Heart left ventricle (tissue), 16 donors: ENCODE measurements at places on chromosomes 4 and X. TPM values are rescaled to one million over a fixed set of nuclear protein-coding genes. Genes with fewer than 3 reads are reported as not detected.

DNA sequence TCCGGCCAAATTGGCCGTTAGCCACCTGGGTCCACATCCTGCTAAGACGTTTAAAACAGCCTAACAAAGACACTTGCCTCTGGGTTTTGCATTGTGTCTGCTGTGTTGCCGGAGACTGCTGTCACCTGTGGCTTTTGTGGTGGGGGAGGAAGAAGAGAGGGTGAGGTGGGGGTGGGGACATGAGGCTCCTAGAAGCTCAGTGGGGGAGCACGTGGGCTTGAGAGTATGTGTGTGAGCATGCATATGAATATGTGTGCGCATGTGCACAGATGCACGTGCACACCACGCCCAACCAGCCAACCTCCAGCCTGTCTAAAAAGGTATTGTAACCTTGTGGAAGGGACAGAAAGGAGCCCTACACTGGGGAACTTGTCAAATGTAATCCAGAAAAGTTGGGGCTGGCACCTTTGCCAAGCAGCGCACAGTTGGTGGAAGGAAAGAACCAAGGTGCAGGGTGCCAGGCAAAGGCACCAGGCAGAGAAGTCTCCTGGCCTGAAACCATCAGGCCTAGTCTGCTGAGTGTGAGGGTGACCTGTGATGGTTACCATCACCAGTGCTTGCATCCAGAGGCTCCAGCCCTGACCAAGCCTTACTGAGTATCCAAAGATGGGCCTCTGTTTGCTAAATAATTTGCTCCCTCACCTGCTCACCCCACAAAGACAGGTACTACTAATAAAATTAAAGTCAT, 10.1 kb upstream of the SASH3 start:
- no peak overlapping the region for H3K27ac ChIP-seq
- H3K36me3 ChIP-seq: no peaks in the 10 kb centered on the region
- no peak for DNase-seq
- no peak overlapping the region for H3K4me3 ChIP-seq

DNA sequence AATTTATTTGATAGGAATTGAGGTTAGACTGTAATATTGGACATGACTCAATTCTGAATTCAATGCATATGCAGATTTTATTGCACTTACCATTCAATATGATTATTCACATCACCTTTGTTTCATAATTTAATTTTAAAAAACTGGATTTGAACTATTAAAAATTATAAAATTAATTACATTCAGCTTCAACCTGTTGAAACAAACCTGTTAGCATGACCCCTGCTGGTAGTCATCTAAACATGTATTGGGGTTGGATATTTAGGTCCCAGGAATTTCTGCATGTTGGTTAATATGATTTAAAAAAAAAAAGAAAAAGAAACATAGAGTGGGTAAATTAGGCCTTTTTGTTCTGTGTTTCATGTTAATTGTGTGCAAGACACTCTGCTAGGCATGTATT, 85.9 kb downstream of the ARSJ start:
- no peaks in the 10 kb centered on the region for H3K27me3 ChIP-seq
- H3K4me3 ChIP-seq: no peak overlapping the region
- H3K4me1 ChIP-seq: no peaks in the 10 kb centered on the region
- DNase-seq: no peak

DNA sequence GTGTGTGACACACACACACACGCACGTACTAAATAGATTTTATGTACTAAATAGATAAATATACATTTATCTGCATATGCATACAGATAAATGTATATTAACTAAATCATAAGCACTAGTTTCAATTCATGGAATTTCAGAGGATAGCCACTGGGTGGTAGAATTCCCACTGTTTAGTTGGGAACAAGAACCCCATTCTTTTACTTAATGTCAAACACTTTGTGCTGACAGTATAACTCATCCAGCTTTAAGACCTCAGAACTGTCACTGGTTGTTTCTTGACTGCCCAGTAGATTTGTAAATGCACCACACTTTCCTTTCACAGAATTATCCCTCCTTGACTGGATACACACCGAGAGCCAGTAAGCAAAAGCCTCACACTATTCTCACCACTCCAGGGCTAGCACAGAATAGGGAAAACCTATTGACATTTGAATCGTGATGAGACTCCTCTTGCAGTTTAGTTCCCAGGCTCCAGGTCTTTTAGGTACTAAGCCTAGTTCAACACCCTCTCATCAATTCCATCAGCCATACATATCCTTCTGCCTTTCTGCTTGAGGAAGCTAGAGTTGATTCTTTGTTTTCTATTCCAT, 32.4 kb downstream of the PPARGC1A start:
- no peaks in the 10 kb centered on the region for H3K36me3 ChIP-seq
- no peaks in the 10 kb centered on the region for H3K27me3 ChIP-seq
- H3K4me3 ChIP-seq: no peak overlapping the region
- H3K27ac ChIP-seq: peak overlapping the region; percentile 80
- peaks cover 36% of the 10 kb centered on the region for H3K4me1 ChIP-seq

GRCh38 chr4:26380740-26381139, 59.9 kb downstream of the RBPJ start:
- H3K27ac ChIP-seq: no peak overlapping the region
- peaks cover 22% of the 10 kb centered on the region for H3K4me1 ChIP-seq
- no peaks in the 10 kb centered on the region for H3K36me3 ChIP-seq
- no peaks in the 10 kb centered on the region for H3K27me3 ChIP-seq

DNA sequence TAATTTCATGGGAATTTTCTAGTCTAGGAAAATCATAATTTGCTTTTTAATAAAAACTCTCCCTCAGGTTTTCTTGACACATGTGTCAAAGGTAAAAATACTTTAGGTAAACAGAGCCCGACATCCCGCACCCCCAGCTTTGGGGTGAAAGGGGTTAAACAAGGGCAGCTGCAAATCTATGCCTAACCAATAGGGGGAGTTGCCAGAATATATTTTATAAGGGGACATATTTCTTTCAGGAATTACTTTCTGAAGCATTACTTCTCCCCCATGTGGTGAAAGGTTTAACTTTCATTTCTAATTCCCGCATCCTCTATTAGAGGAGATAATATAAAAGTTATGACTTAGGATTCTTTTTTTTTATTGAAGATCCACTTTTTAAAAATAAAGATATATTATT, 53.9 kb upstream of the HEPH start:
- H3K4me3 ChIP-seq: no peak overlapping the region
- no peak for DNase-seq
- H3K27me3 ChIP-seq: peaks cover 35% of the 10 kb centered on the region
- no peaks in the 10 kb centered on the region for H3K4me1 ChIP-seq
- H3K27ac ChIP-seq: no peak overlapping the region

- H3K36me3 ChIP-seq: peaks cover 32% of the 10 kb centered on the region
- H3K27ac ChIP-seq: no peak overlapping the region
- no peaks in the 10 kb centered on the region for H3K27me3 ChIP-seq
- no peaks in the 10 kb centered on the region for H3K4me1 ChIP-seq
Measured at GRCh38 chr4:15501941-15502340, 32.3 kb downstream of the CC2D2A start.

- no peaks in the 10 kb centered on the region for H3K27me3 ChIP-seq
- no peaks in the 10 kb centered on the region for H3K4me1 ChIP-seq
- no peak overlapping the region for H3K4me3 ChIP-seq
- H3K36me3 ChIP-seq: no peaks in the 10 kb centered on the region
Measured at GRCh38 chrX:13536551-13536950, 32.9 kb upstream of the EGFL6 start.

DNA sequence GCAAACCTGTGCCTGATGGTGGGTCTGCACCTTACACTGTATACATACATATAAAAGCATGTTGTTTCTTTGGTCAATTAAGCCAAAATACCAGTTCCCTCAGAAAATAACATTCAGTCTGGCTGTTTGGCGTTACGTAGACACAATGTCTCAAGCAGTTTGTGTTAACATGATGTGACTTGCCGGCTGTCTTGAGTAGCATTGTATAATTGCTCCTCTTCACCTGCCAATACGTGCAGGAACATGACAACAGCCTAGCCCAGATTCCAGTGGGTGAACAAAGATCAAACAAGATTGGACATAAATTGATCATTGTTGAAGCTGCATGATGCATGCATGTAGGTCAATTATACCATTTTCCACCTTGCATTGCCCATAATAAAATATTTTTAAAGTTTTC, 102.3 kb downstream of the F11 start:
- no peak overlapping the region for H3K4me3 ChIP-seq
- no peak for DNase-seq
- no peak overlapping the region for H3K27ac ChIP-seq
- no peaks in the 10 kb centered on the region for H3K36me3 ChIP-seq
- H3K27me3 ChIP-seq: no peaks in the 10 kb centered on the region

GRCh38 chr4:185830263-185830994, 18.4 kb upstream of the SORBS2 start:
- peak overlapping the region; percentile 77 for H3K27ac ChIP-seq
- no peak for DNase-seq
- no peaks in the 10 kb centered on the region for H3K36me3 ChIP-seq

GRCh38 chr4:151627491-151627890, 133.3 kb downstream of the GATB start:
- no peaks in the 10 kb centered on the region for H3K36me3 ChIP-seq
- H3K4me3 ChIP-seq: no peak overlapping the region
- H3K27ac ChIP-seq: no peak overlapping the region
- peaks cover 3% of the 10 kb centered on the region for H3K27me3 ChIP-seq
- DNase-seq: no peak

DNA sequence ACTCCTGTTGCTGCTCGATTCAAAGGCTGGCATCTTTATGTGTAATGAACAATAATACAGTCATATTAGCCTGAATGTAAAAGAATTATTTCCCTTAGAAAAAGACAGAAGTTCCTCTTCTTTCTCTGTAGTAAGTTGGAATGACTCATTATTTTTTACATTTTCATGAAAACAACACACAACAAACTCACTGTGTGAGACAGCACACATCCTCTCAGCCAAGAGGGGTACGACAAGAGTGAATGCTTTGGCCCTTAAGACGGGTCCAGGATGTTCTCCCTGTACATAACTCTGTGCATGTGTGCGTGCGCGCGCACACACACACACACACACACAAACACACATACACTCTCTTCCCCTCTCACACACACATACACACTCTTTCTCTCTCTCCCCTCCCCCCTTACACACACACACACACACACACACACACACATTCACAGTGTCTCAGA, 72.8 kb downstream of the MANBA start:
- no peaks in the 10 kb centered on the region for H3K27me3 ChIP-seq
- H3K4me3 ChIP-seq: no peak overlapping the region
- no peak for DNase-seq
- H3K4me1 ChIP-seq: no peaks in the 10 kb centered on the region
- peaks cover 9% of the 10 kb centered on the region for H3K36me3 ChIP-seq

- H3K36me3 ChIP-seq: no peaks in the 10 kb centered on the region
- no peak overlapping the region for H3K4me3 ChIP-seq
- no peaks in the 10 kb centered on the region for H3K27me3 ChIP-seq
- no peak for DNase-seq
- no peaks in the 10 kb centered on the region for H3K4me1 ChIP-seq
- no peak overlapping the region for H3K27ac ChIP-seq
Measured at GRCh38 chrX:70979136-70979762, 48.4 kb upstream of the SLC7A3 start.

- H3K27ac ChIP-seq: no peak overlapping the region
- no peak for DNase-seq
- no peaks in the 10 kb centered on the region for H3K36me3 ChIP-seq
- no peak overlapping the region for H3K4me3 ChIP-seq
Measured at GRCh38 chr4:11505221-11505971, 76.7 kb upstream of the HS3ST1 start.

- no peaks in the 10 kb centered on the region for H3K27me3 ChIP-seq
- H3K27ac ChIP-seq: no peak overlapping the region
- H3K4me3 ChIP-seq: no peak overlapping the region
- no peaks in the 10 kb centered on the region for H3K4me1 ChIP-seq
- no peak for DNase-seq
Measured at GRCh38 chr4:139629436-139630125, 36.0 kb upstream of the MGST2 start.

- H3K4me1 ChIP-seq: peaks cover 31% of the 10 kb centered on the region
- H3K4me3 ChIP-seq: no peak overlapping the region
- no peaks in the 10 kb centered on the region for H3K27me3 ChIP-seq
- peaks cover 7% of the 10 kb centered on the region for H3K36me3 ChIP-seq
- H3K27ac ChIP-seq: peak overlapping the region; percentile 93
Measured at GRCh38 chr4:52588097-52588496, 71.0 kb downstream of the USP46 start.

GRCh38 chrX:116284400-116284799, 113.9 kb downstream of the AGTR2 start:
- H3K36me3 ChIP-seq: no peaks in the 10 kb centered on the region
- H3K4me1 ChIP-seq: no peaks in the 10 kb centered on the region
- H3K27ac ChIP-seq: no peak overlapping the region
- H3K27me3 ChIP-seq: no peaks in the 10 kb centered on the region

DNA sequence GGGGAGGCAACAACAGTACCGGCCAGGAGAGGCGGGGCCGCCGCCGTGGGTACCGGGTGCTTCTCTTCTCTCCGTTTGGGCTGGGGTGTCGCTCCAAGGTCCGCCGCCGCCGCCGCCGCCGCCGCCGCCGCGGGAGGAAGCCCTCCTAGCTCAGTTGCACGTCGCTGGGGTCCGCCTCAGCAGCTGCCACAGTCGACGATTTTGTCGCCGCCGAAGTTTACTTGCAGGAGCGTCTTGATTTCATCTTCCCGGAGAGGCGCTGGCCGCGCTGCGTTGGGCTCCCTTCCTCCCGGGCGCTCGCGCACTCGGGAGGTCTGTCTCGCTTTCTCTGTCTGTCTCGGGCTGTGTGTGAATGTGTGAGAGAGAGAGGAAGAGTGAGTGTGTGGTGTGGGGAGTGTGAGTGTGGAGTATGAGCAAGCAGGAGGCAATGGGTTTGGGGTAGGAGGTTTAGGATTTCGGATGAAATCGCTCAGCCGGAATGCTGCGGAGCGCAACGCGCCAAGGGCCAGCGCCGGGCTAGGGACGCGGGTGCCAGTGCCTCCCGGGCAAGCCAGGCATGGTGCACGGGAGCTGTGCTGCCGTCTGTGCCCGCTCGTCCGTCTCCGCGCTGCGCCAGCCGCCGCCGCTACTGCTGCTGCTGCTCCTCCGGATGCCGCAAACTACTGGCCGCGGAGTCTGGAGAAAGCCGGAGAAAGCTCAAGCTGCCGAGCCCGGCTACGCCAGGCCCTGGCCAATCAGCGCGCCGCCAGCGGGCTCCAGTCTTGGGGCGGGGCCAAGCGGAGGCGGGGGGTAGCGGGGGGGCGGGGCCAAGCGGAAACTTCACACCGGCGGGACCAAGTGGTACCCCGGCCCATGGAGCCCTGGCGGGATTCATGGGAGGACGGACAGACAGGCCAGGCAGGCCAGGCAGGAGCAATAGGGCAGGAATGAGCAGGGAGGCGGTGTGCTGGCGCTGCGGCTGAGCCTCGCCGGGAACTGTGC, at the start of gene PCDH19:
PCDH19 (minus strand) TSS at position 664 of the 981 bp plus-strand sequence. CDS start 1,676 bp downstream, outside the sequence.
- H3K4me1 ChIP-seq: no peaks in the 10 kb centered on the region
- H3K27ac ChIP-seq: no peak within 1 kb of the TSS
- no peaks in the 10 kb centered on the region for H3K27me3 ChIP-seq
- DNase-seq: peak; percentile 76
- no peaks in the 10 kb centered on the region for H3K36me3 ChIP-seq

- H3K27me3 ChIP-seq: no peaks in the 10 kb centered on the region
- no peak overlapping the region for H3K4me3 ChIP-seq
- DNase-seq: no peak
- H3K36me3 ChIP-seq: no peaks in the 10 kb centered on the region
- H3K4me1 ChIP-seq: no peaks in the 10 kb centered on the region
- H3K27ac ChIP-seq: no peak overlapping the region
Measured at GRCh38 chr4:105644257-105644656, 64.2 kb downstream of the INTS12 start.

- no peaks in the 10 kb centered on the region for H3K36me3 ChIP-seq
- no peak overlapping the region for H3K27ac ChIP-seq
- H3K4me3 ChIP-seq: no peak overlapping the region
- no peaks in the 10 kb centered on the region for H3K4me1 ChIP-seq
- no peaks in the 10 kb centered on the region for H3K27me3 ChIP-seq
Measured at GRCh38 chr4:87565746-87566145, 36.6 kb upstream of the SPARCL1 start.

MUC7 gene
- total RNA-seq: not detected

CXCL1 gene
- 0.46 TPM for total RNA-seq

TMEM154 gene
- total RNA-seq: 3.1 TPM

PABPC5 gene
- total RNA-seq: 0.51 TPM

OTC gene
- total RNA-seq: not detected

GABRA4 gene
- 17.7 TPM for total RNA-seq

CYTL1 gene
- not detected for total RNA-seq

PLXNA3 gene
- 21.6 TPM for total RNA-seq
